Cortex of kidney (tissue), 1 donor: ENCODE measurements at places on chromosomes 7 and 10.

DNA sequence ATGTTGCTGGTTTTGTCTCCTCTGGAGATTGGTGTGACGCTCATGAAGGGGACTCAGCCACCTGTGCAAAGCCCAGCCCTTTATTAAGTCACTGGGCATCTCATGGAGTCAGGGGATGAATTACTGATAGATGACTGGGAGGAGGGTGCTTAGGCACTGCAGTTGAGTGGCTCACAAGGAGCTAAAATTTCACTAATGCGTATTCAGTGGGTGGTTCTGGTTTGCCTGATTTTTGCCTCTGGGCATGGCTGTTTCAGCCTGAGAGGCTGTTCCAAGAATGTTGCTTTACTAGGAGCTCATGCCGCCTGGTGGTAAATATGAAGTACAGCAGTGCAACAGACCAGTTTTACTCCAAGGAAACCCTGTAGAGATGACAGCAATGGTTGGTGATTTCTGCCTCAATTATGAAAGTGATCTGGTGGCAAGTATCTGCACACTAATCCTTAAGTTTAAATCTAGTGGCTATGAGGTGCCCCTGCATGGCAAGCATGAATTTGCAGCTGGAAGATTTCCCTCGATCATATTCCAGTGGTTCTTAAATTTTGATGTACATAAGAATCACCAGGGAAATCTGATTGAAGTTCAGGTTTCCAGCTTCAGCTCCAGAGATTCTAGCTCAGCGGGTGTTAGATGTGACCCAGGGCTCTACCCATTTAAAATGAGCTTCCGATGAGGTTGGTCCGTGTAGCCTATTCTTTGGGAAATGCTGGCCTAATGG, 19.9 kb downstream of the ACTA2 start:
- no peak for DNase-seq

DNA sequence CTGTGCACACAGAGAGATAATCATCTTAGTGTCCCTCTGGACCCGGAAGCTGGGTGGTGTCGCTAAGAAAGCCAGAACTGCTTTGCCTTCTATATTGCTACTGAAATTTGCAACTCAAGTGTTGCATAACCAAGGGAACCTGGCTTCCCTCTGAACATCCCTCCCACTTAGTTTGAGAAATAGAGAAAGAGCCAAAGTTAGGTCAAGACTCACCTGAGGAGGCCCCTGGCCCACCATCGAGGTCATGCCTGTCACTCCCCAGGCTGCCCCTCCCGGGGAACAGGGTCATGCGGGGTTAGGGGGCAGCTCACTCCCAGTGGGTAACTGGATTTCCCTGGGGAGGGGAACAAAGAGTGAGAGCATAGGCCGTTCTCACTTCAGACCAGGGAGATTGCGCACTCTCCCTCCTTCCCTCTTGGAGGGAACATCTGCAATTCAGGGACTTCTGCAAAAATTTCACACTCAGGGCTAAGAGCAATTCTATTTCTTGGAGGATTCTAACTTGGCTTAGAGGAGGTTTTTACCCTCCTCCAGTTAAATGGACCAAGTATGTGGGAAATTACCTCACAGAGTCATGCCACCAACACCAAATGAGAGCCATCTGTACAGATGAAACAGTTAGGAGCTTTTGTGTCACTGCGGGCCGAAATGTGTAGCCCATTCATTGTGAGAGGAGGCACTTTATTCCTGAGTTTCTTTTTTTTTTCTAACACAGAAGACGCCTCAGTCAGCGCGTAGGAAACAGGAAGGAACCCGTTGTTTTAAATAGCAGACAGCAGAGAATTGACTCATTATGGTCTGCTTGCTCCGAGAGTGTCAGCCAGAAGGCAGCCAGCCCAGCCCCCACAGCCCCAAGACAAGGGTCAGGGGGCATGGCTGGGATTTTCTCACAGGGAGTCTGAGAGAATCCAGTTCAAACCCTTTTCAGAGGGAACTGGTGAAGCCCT, 221.3 kb downstream of the ARHGAP12 start:
- no peak for DNase-seq

- no peak for DNase-seq
These were observed 462.3 kb downstream of the PHTF2 start for GRCh38 chr7:78260826-78261225.

DNA sequence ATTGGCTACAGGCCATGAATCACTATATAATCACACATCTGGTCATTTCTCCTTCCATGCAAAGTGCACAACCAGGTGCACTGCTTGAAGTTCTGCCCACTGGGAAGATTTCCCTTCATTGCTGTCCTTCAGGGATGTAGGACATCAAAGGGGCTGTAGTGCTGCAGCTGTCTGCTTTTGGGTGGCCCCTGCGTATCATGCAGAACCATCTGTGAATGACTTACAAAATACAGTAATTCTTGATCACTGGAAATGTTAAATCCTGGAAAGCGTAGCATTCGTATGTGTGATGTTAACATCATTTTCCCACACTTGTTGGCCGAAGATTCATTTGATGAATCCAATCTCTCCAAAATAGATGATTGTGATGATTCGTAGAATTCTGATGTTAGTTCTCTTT, 22.4 kb downstream of the AKR1C3 start:
- no peak for DNase-seq

- no peak for DNase-seq
These were observed 83.5 kb downstream of the SGMS1 start for GRCh38 chr10:50540069-50540825.

- DNase-seq: no peak
These were observed 323.1 kb upstream of the GALNT17 start for GRCh38 chr7:70808876-70809275.

GRCh38 chr10:131862548-131862947, 38.3 kb upstream of the PPP2R2D start:
- no peak for DNase-seq

DNA sequence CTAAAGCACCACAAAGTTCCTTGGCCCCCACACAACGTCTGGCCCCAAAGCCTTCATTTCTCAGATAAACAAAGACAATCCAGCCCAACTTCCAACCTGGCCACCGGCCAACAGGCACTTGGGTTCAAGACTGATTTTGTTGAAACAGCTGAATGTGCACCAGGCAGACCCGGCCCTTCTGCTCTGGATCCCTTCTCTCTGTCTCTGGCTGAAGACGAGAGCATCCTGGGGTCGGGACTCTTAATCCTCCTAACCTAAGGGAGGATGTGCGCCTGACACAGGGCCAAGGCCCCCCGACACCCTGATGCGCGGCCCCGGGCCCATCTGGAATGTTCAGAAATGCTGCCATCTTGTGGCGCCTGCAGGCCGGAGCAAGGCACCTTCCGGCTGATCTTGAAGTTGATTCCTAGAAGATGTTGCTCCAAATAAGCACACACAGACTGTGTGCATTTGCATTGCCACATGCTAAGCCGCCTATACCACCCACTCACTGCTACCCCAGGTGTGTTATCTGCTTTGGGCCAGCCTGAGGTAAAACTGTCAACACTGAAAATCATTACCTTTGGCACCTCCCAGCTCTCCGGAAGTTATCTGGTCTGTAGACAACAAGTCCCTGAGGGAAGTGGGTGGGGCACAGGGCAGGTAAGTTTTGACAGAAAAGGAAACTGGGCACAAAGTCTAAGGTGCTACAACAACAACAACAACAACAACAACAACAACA, 98.4 kb upstream of the HABP2 start:
- no peak for DNase-seq

- no peak for DNase-seq
These were observed 63.1 kb downstream of the MALRD1 start for GRCh38 chr10:19111501-19112267.

DNA sequence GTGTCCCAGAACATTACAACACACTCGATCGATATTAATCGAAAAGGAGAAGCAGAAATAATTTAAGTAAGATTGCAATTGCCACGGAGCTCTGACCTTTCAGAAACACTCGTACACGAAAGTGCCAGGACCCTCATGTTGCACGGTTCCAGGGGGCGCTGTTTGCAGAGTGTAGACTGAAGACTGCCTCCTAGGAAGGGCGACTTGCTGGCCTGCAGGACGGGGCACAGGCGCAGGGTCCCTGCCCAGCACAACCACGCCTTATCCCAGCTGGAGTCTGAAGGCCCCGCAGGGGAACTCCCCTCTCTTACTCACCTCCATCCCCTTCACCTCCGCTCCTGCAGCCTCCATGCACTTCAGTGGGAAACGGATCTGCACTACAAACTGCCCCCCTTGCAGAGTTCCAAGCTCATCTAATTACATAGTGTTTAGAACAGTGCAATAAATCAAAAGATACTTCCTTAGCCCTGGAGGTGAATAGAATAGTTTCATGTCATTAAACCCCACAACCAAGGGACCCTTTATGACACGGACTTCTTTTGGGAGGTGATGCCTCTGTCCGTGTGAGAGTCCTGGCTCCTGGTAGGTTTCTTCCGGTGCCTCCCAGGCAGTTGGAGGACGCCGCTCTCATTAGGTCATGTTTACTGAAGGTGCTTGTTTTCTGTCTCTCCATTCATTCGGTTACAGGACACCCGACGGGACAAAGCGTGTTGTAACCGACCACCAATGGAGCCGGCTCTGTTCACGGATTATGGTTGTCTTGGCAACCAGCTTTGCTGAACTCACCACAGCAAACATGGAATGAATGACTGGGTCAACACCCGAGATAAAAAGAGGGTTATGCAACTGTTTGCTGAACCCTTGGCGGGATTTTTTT, 262.2 kb downstream of the BAMBI start:
- no peak for DNase-seq

GRCh38 chr7:18693406-18693805, 197.9 kb downstream of the HDAC9 start:
- no peak for DNase-seq

GRCh38 chr10:60576130-60577069, 186.7 kb upstream of the ANK3 start:
- no peak for DNase-seq

GRCh38 chr7:78020136-78020873, 221.7 kb downstream of the PHTF2 start:
- DNase-seq: no peak

- no peak for DNase-seq
These were observed 5.4 kb downstream of the SFR1 start for GRCh38 chr10:104127411-104127810.

- DNase-seq: no peak
These were observed 85.8 kb downstream of the NRP1 start for GRCh38 chr10:33248638-33249037.

DNA sequence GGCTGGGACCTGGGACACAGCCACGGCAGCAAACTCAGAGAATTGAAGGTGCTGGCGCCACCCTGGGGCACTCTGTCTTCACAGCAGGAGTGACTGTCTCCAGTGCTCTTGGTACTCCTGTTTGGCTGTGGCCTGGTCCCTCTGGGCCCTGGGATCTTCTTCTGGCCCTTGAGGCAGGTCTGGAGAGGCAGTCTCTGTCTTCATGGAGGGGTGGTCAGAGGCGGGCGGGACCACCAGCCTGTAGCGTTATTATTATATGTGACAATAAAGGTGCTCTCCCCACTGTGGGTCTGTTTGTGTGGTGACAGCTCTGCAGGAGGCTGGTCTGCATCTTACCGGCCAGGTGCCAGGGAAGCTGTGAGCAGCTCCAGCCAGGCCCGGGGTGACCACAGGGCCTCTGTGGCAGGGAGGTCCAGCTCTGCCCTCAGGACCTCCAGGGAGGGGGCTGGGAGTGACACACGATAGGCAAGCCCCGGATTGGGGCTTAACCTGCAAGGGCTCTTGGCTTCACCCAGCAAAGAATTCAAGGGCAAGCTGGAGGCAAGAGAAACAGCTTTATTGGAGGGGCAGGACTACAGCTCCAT, 70.3 kb downstream of the MYL10 start:
- DNase-seq: no peak

GRCh38 chr10:78764436-78764835, 304.3 kb upstream of the ZMIZ1 start:
- no peak for DNase-seq

- DNase-seq: no peak
These were observed 944.7 kb downstream of the SORCS3 start for GRCh38 chr10:105585753-105586152.

DNA sequence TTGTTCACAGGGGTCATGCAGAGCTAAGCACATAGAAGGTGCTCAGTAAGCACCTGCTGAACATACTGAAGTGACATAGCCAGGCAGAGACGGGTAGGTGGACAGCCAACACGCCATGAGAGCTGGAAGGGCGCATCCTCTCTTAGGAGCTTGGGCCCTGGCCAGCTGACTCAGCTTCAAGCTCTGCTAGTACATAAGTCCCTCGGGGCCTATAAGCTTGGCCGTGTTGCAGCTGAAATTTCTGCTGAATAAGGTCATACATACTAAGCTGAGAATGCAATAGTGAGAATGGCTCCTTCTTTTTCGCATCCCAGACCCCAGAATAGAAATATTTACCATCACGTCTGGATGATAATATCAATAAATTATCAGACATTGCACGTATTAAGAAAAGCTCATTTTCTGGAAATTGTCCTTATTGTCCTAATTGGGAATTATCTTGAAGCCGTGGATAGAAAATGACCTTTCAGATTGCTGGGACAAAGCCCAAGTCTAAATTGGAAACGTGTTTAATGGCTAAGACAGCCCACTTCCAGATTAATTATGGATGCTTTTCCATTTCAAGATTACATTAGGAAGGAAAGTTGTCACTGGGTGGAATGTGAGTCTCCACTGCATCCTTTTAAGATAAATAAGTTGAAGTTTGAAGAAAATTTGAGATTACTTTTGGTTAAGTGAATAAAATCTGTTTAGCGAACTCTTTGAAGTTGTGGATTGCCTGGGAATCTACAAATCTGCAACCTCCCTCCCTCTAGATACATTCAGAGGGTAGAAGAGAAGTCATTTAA, 287.1 kb upstream of the C7orf33 start:
- DNase-seq: no peak

DNA sequence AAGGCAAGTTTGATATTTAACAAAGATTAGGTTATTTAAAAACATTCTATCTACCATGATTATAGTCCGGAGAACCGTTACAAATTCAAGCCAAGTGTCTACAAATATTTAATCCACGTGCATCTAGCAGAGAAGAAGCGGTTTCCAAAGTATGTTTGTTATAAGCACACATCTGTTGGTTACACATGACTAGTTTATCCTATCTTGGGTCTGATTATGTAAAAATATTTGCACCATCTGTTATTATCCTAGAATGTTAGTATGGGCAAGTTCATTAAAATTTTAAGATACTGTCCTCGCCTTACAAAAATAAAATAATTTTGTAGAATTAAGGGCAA, 289.2 kb upstream of the VSTM2A start:
- no peak for DNase-seq
